HepG2 (cell line): ENCODE measurements at places on chromosomes 1 and 21. TPM values are rescaled to one million over a fixed set of nuclear protein-coding genes. Genes with fewer than 3 reads are reported as not detected.

Gene LIPI
- polyA plus RNA-seq = not detected in 2 replicates

Gene FCAMR
- not detected in 2 replicates for polyA plus RNA-seq

Gene ARHGEF2
- 32.1 and 33.1 TPM in 2 replicates for polyA plus RNA-seq

Gene DDR2
- polyA plus RNA-seq = 0.30 and 0.36 TPM in 2 replicates

Gene DENND2C
- 0.07 and 0.08 TPM in 2 replicates for polyA plus RNA-seq

- no peak for DNase-seq
These were observed 96.5 kb upstream of the WNT4 start for GRCh38 chr1:22239378-22239777.

GRCh38 chr1:192453360-192453992 lies 122.1 kb upstream of the RGS1 start:
- DNase-seq = no peak

GRCh38 chr1:97942161-97943123 lies 21.6 kb upstream of the DPYD start:
- no peak for DNase-seq

GRCh38 chr1:243686159-243686558 lies 163.9 kb downstream of the AKT3 start:
- no peak for DNase-seq

DNA sequence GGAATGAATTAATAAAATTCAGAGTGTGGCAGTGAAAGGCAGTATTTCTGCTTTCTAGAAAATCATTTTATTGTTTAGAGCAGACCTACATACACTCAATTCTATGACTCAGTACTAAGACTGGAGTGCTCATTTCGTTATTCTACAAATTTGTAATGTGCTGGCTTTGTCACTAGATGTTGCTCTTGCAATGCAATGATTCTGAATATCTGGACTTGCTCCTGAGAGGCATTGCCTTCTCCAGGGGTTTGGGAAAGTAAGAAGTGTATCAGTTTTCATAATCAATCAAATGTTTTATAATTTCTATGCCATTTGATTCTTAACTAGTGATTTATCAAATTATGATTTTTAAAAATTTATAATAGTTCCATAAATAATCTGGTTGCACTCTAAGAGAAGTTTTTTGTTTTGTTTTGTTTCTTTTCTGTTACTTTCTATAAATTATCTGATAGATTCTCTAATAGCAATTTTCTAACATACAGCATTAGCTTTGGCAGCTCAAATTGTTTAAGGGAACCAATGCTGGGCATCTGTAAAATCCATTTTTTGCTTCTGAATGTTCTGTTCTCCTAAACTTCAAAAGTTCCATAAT lies 280.5 kb upstream of the SGIP1 start:
- DNase-seq = peak; percentile 26

GRCh38 chr21:44941567-44941966 lies 1.7 kb downstream of the SLX9 start:
- DNase-seq = no peak

DNA sequence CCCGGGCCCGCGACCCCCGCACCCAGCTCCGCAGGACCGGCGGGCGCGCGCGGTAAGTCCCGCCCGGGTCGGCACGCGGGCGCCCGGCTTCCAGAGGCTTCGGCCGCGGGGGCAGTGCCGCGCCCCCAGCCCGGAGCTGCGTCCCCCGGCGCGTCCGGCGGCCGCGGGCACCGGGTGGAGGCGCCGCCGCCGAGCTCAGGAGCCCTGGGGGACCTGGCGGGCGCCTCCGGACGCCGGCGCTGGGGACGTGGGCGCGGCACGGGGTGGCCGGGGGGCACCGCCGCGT lies 227 bp downstream of the NBL1 start:
- DNase-seq = no peak

- no peak for DNase-seq
These were observed 547.9 kb upstream of the TMPRSS15 start for GRCh38 chr21:18951271-18952038.

GRCh38 chr1:28956038-28956464 lies 41.7 kb downstream of the EPB41 start:
- no peak for DNase-seq

GRCh38 chr1:14522926-14523241 lies 75.6 kb upstream of the KAZN start:
- no peak for DNase-seq

- no peak for DNase-seq
These were observed 42.0 kb downstream of the RGS21 start for GRCh38 chr1:192358822-192359221.
